Daoy (cell line): ENCODE measurements at places on chromosomes 11 and 22. TPM values are rescaled to one million over a fixed set of nuclear protein-coding genes. Genes with fewer than 3 reads are reported as not detected.

Gene MYOD1
- total RNA-seq = not detected in 2 replicates

Gene WNT7B
- 13.3 and 15.7 TPM in 2 replicates for total RNA-seq

Gene C11orf65
- 0.29 and 9.4 TPM in 2 replicates for total RNA-seq

Gene TEX54
- total RNA-seq = not detected in 2 replicates

Gene GGTLC3
- not detected in 2 replicates for total RNA-seq
